ENCODE measurements at places on chromosomes 4 and X.

- DNase-seq: no peak
Measured at GRCh38 chr4:76546327-76546726, 111.3 kb downstream of the SHROOM3 start.

DNA sequence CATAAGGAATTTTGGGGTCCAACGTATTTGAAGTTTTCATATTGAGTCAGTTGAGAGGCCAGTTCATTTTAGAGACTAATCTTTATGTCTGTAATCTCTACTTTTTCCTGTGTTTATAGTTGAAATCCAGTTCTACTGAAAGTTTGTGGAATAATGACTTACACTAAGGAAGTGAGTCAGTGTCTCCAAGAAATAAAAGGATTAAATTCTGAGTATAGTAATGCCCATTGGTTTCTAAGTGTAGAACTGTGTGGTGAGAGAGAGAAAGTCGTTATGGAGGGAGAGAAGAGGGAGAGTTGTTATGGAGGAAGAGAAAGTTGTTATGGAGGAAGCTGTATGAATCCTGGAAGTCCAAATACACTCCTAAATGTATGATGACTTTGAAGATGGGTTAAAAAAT, 264.6 kb upstream of the HAND2 start:
- DNase-seq: no peak

DNA sequence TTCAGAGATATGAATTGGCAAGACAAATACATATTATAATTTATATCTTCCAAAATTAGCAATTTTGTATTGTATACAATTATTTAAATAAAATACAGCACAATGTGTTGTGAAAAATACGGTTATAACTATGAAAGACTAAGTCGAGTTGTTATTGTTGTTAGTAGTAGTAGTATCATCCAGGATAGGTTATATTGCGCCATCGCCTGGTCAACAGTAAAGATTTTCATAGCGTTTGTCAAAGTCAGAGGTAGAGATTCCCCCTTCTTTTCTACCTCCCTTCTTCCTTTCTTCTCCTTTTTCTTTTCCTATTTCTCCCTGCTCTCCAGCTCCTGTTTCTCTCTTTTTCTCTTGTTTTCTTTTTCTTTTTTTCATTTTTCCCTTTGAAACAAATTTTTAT, 499.1 kb upstream of the EPHA5 start:
- DNase-seq: no peak

GRCh38 chr4:183503497-183504063, 1.3 kb upstream of the ING2 start:
- no peak for DNase-seq

GRCh38 chr4:123433976-123434375, 37.4 kb downstream of the SPRY1 start:
- DNase-seq: no peak

DNA sequence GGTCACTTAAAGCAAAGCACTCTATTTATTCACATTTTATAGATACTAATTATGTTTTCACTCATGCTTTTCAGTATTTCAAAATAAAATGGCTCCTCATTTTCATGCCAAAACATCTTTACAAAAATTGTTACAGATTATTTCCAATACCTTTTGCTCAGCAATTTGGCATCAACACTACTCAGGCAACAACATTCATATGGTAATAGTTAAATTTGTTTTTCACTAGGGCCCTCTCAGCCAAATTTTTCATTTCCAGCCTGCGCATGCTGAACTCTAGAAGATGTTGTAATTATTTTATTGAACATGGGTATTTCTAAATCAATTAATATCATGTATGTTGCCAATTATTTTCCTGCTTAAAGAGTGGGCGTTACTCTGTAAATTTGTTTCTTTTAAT, 225.6 kb downstream of the ANTXR2 start:
- no peak for DNase-seq

DNA sequence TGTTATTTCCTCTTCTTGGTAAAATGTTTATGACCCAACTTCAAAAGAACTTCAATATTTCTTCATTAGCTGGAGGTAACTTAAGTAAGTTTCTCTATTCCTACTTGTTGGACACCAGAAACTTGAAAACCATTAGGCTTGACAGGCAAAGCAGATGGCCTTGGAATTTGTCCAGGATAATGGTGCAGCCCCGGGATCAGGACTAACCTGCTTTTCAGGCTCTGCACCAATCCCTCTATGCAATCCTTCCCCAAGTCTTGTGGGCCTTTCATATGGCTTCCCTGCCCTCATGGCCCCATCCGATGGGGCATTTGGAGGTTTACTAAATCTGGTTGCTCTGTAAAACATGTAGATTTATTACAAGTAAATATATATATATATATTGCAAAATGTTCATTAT, 68.5 kb downstream of the SPINK2 start:
- no peak for DNase-seq

DNA sequence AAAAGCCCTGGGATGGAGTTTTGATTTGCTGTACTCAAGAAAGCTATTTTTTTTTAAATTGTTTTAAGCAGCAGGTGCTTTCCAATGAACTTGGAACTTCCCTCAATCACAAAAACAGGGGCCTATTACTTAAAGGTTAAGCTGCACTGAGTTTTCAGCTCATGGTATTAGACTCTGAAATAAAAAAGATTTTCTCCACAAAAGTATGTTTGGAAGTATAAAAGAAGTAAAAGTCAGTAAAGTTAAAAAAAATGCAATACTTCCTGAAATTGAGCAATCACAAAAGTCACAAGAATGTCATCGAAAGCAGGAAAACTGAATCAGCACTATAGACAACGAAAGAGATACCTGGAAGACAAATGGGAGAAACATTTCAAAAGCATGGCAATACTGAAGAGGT, 38.9 kb upstream of the PLAC8 start:
- no peak for DNase-seq

DNA sequence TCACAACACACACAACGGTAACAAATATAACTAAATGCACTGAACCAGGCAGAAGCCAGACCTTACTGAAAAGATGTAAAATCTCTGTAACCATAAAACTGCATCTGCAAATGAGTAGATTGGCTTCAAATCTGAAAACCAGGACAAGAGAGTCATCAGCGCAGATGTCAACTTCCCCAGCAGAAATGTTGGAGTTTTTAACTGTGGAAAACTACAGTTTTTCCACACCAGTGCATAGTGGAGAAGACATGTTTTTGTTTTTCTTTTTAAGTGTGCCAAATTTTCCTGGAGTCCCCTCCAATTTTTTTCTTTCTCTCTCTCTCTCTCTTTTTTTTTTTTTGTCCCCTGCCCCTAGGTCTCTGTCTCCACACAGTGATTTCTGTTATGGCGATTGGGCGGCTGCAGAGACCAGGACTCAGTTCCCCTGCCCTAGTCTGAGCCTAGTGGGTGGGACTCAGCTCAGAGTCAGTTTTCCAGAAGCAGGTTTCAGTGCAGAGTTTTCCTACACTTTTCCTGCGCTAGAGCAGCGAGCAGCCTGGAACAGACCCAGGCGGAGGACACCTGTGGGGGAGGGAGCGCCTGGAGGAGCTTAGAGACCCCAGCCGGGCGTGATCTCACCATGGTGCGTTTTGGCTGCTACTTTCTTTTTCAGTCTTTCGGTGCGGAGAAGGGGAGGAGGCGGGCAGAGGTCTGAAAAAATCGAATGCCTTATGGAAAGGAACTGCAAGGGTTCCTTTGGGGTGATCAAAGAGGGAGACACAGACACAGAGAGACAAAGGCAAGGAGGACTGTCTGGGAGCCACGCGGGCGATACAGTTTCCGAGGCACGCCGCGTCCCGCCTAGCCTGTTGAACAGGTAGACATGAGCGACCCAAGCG, at the start of gene GUCY1A1:
TSS of gene GUCY1A1 (plus strand) at position 505 of the 878 bp plus-strand sequence. CDS start 30,020 bp downstream, outside the sequence.
- no peak for DNase-seq

DNA sequence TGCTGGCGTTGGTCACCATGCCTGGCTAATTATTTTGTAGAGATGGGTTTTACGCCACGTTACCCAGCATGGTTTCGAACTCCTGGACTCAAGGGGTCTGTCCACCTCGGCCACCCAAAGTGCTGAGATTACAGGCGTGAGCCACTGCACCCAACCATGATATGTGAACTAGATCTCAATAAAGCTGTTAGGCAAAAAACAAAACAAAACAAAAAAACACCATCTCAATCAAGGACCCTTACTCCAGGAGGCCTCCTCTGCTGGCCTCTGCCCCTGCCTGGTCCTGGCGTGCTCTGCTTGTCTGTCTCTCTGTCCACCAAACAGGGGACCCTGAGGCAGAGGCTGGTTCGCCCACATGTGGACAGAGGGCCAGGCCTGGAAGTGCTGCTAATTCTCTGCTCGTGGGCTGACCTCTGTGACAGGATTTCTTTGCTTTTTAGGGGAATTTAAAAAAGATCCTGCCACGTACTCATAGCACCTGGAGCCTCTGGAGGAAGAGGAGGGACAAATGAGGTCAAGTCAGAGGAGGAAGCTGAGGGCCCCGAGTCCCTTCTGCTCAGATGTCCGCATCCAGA, 32.7 kb upstream of the WFS1 start:
- DNase-seq: no peak

- no peak for DNase-seq
Measured at GRCh38 chr4:5877392-5877791, 15.5 kb downstream of the CRMP1 start.

DNA sequence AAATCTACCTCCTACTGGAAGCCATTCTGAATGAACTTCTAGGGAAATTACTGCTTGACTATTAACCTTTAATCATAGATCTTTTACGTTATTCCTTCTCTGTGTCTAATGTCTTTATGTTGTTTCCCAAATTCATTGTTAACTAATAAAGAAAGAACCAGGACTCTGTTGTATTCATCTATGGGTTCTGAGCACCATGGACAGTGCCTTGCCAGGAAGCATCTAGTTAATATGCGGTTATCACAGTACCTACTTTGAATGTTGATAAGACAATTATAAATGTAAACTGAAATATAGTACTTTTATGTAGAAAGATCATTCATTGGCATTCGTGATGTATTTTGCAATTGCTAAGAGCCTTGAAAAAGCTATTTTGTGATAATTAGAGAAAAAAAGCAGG, 23.8 kb downstream of the NWD2 start:
- no peak for DNase-seq

DNA sequence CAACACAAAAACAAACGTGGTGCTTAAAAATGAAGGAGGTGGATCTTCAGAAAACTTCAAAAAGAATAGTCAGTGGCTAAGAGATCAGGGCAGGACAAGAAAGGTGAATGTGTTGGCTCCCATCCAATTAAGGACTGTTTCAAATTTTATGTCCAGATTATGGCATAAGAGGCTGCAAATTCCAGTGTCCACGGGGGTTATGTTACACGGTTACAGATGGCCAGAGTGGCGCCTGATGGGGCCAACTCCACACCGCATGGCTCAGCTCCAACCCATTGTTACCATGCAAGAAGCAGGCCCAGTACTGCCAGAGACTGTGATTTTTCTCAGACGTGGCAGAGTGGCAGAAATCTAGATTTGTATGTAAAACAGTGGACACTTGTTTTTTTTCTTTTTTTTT, 168.4 kb upstream of the TENM3 start:
- no peak for DNase-seq

GRCh38 chrX:24347881-24348280, 12.6 kb upstream of the SUPT20HL1 start:
- no peak for DNase-seq

DNA sequence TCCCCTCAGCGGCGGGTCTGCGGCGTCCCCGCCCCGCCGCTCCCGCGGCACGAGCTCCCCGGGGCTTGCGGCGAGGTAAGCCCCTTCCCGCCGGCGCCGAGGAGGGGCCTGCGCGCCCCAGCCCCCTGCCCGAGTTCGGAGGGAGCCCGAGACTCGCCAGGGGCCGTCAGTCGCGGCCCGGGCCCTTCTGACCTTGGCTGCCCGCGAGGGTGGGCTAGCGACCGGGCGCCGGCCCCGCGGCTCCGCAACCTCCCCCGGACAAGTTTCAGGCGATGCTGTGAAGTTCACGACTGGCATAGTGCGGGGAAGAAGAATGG, 554 bp downstream of the CDKL5 start:
- no peak for DNase-seq

DNA sequence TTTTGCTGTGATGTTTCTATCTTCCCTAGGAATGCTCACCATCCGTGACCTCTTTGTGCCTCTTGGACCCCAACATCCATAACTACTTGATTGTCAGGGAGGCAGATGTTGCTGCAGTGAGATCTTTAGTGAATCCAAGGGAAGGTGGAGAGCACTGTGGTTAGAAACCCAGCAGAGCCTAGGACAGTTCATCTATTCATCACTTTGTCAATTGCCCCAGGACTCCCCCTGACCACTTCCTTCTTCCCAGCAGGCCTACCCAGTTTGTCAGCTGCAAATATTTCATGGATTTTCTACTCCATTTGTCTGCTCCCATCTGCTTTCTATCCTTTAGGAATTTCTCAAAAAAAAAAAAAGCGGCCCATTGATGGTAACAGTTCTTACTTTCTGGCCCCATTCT, 942.8 kb downstream of the PCDH7 start:
- DNase-seq: no peak

DNA sequence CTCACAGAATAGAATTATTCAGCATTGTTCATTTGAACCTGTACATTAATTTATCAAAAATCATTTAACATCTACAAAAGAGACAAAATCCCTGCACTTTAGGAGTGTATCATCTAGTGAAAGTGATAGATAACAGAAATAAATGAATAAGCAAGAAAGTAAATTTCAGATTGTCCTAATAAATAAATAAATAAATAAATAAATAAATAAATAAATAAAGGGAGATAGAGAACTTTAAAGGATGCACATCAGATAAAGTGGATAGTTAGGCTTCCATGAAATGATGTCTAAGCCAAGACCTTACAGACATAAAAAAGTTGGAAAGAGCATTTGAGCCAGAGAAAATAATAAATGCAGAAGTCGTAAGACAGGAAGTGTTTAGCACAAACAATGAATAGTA, 444.7 kb downstream of the CFAP47 start:
- no peak for DNase-seq

DNA sequence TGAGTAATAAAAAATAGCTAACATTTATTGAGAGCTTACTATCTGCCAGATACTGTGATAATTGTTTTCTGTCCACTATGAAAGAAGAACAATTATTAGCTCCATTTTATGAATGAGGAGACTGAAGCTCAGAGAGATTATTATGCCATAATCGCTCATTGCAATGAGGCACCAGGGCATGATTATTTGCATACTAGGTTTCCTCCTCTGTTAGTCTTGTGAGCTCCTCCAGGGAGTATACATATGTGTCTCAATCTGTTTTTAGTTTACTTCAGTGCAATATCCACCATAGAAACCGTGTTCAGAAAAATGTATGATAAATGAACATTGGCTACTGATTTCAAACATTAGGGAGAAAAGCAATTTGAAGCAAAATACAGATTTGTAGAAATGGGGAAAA, 139.4 kb upstream of the OTUD4 start:
- no peak for DNase-seq

GRCh38 chrX:123971982-123972381, 10.5 kb downstream of the STAG2 start:
- DNase-seq: no peak

- no peak for DNase-seq
Measured at GRCh38 chrX:84974803-84975202, 28.9 kb upstream of the APOOL start.

- DNase-seq: no peak
Measured at GRCh38 chr4:115433491-115433890, 320.1 kb upstream of the NDST4 start.

All from NCI-H2107 (cell line).